ENCODE measurements at places on chromosomes 5 and 9.
A peak's percentile ranks its signal among the peaks of the same experiment; 100 is the strongest.

GRCh38 chr5:170597872-170598271 is 94.1 kb downstream of the KCNIP1 start:
- DNase-seq, result peak; percentile 63

DNA sequence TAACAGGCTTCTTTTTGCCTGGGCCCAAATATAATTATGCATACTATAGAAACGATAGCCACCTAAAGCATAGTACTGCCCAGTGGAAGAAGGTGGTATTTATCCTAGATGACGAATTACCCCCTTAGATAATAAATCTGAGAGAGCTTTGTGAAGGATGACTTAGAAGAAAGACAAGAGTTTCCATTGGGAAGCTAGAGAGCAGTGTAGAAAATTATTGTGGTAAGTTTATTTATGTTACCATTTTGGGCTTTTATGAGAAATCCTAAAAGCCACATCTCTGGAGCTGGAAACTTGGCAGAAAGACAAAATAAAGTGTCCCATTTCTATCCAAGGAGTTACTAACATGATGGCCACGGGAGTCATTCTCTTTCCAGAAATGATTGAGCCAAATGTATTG is 172.0 kb upstream of the SEMA6A start:
- no peak for DNase-seq

DNA sequence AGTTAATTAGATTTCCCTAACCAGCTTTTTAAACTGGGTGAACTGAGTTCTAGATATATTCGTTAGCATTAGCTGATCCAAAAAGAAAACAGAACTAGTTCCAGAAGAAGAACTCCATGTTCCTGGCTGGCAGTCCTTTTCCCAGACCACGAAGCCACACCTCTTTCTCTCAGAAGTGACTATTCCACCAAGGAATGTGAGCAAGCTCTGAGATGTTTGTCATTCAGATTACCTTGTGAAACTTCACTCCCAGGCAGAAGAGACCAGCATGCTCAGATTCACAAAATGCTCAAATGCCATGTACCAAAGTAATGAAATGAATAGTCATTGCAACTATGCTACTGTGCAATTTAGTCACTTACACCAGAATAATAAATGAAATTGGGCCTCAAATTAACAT is 4.4 kb upstream of the SSBP2 start:
- DNase-seq, result no peak

DNA sequence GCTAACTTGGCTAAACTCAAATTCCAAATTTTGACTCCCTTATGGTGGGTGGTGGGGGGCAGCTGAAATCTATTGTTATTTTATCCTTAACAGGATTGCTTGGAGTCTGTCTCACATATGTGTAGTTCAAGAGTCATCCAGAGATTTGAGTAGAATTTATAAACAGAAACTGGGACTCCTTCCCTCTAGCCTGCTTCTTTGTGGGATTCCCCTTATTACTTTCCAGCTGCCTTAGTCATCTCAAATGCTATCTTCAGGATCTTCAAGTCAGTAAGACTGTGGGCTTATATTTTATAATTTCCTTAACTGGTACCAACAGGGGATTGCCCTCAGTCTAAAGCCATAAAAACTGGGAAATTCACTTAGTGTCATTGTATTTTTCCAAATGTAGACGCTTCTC is 55.5 kb downstream of the NNT start:
- no peak for DNase-seq

DNA sequence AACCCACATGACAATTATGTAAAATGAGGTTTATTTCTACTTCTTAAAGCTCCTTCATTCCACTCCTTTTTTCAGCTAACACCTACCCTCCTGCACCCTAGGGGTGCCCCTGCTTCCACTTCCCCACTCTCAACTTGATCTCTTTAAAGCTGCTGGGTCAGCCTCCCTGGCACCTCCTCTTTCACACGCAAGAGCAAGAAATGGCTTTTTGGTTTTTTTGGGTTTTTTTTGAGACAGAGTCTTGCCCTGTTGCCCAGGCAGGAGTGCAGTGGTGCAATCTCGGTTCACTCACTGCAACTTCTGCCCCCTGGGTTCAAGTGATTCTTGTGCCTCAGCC is 64.4 kb downstream of the SUSD1 start:
- DNase-seq, result no peak

DNA sequence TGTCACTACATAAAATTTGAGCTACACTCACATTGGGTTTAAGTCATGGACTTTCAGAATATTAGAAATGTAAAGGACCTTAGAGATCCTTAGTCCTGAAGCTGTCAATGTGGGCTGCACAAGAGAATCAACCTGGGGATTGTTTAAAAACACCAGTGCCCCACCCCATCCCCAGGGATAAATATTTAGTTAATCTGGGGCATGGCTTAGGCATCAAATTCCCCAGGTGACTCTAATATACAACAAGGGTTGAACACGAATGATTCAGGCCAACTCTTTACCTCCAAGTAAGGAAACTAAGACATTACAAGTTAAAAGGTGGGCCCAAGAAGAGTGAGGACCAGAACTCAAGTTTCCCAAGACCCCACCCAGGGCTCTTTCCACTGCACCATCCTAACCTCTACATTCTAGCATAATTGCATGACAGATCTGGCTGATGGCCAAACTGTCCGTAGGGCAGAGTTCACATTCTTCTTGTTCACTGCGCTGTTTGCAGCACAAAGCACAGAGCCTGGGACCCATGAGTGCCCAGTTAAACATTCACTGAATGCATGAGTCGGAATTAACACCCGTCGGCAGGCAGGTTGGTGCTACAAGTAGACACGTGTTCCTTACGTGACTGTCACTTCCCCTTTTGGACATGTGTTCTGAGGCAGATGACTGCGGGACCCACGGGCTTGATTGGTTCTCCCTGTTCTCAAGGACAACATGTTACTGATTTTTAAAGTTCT is 25.2 kb downstream of the CYFIP2 start:
- no peak for DNase-seq

DNA sequence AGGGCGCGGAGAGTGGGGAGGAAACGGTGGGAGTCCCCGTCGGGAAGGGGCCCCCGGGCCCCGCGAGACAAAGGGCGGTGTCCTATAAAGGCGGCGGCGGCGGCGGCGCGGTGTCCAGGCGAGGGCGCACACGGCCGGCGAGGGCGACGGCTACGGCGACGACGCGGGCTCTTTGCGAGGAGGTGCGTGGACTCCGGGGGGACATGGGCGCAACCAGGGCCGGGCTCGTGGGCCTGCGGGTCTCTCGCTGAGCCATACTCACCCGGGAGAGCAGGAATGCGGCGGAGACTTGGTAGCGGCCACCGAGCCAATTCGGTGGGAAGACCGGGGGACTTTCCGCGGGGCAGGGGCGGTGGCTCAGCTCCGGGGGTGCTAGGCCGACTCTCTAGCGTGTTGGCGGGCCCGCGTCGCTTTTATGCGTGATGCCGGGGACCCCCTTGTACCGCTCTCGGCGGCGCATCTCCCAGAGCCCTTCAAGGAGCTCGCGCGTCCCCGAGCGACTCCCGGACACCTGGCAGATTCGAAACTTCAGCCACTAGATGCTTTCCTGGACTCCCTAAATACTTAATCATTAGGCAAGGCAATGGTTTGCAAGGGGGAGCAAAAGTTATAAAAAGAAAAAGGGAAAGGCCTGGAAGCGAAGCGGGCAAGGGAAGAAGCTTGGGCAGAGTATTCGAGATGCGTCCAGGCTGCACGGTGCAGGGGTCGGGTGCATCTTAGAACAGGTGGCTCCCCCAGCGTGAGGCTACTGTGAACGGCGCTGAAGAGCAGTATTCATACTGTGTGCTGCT is 5.9 kb upstream of the TAL2 start:
- peak; percentile 33 for DNase-seq

GRCh38 chr9:5263351-5264218 is 32.4 kb downstream of the INSL4 start:
- DNase-seq, result no peak

GRCh38 chr9:12185856-12186255 is 507.3 kb upstream of the TYRP1 start:
- DNase-seq, result no peak

DNA sequence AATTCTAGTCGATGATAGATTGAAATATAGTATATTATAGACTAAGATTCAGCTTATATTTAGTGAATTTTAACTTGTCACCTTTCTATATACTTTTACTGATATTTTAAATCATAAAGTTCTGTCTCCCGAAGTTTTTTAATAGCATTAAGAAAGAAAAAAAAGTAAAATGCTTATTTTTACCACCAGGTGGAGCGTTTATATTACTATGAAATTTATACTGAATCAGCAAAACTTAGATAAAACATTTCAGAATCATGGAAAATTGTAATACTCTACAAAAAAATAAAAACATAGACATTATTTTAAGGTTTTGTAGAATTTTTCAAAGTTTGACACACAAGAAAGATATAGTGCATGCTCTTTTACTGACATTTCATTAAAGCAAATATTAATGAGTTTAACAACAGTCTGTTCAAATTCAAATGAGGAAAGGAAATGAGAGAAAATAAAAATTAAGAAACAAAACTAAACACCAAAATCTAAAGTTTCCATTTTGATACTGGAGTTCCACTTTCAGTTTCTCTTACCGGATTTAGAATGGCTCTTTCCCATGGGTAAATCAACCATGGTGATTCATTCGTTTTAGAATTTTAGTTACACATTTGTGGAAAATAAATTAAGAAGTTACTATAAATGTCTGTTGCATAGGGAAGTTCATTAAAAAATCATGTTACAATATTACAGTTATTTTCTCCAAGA is 1035.3 kb downstream of the CDH12 start:
- no peak for DNase-seq

DNA sequence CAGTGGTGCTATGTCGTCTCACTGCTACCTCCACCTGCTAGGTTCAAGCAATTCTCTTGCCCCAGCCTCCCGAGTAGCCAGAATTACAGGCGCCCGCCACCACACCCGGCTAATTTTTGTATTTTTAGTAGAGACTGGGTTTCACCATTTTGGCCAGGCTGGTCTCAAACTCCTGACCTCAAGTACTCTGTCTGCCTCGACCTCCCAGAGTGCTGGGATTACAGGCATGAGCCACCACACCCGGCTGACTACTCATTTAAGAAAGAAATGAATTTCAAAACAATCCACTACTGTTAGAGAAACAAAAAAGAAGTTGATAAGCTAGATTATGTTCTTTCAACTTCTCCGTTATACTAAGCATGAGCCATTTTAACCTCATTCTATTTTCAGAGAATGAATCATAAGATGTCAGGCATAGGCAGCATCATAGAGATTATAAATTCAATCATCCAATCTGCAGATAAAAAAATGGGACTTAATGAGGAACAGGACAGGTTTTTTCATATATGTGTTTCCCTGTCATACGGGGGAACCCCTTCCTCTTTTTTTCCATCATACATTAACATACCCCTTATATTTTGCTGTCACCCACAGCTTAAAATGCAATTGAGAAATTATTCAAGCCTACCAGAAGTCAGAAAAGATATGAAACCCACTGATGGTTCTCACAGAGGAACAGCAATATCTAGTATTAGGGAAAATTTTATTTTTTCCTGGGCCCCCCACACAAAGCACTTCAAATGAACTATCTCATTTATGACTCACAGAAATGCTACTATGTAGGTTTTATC is 26.5 kb upstream of the ADRB2 start:
- no peak for DNase-seq

DNA sequence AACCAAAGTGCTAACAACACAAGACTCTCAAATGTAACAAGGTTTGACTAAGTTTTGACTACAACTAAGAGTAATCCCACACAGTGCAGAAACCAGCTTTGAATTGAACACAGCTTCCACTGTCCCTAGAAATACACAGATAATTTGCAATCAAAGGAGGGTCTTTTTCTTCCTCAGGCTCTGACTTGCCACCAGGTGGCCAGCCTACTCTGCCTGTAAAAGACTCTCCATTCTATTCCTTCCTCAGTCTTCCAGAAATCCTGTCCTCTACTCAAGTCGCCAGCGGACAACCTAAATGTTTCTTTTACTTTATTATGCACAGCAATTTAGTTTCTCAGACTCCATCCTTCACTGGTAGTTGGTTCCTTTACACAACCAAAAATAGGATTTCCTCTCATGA is 32.2 kb upstream of the MCTP1 start:
- no peak for DNase-seq

GRCh38 chr9:26264709-26265601 is 586.7 kb upstream of the TUSC1 start:
- DNase-seq, result no peak

DNA sequence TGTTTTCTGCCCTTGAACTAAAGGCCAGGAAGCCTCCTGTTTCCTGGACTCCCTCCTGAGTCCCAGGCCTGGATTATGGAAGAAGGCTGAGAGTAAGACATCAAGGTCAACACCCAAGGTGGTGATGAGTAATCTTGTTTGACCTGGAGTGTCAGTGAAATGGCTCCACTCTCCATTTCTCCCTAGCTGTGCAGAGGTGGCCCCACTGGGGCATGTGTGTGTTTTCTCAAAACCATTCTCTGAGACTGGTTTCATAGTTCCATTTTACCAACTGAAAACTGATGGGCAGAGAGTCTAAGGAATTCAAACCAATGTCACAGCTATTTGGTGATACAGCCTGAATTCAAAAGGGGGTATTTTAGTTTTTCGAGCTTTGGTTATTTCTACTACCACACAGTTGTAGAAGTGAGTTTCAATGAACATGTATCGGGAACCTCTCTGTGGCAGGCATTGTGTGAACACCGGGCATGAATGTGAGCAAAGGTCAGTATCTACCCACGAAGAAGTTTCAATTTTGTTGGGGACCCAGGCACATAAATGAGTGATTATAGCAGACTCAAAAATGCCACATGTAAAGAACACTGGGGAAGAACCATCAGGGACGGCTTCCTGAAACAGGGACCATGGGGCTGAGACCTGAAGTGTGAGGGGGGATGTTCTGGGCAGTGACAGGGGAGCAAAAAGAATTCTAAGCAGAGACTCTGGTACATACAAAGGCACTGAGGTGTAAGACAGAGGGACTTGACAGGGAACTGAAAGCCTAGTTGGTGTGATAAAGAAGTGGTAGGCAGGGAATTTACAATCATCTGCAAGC is 269.6 kb upstream of the KLF4 start:
- no peak for DNase-seq

- DNase-seq, result no peak
These were observed 128.6 kb downstream of the MAT2B start for GRCh38 chr5:163633926-163634460.

DNA sequence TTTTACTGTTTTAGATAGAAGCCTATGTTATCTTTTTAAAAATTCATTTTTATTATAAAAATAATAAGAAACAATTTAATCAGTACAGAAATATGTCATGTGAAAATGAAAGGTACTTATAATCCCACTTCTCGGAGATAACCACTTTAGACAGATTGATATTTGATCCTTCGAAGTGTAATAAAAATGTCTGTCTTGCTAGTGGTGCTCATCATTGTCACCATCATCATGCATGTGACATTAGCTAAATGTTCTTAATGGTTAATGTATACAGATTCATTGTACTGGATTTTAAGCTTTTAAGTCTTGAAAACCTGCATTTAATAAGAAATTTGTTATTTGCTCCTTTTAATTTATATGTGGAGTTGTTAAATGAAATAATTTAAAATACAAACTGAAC is 30.1 kb upstream of the FAM120AOS start:
- DNase-seq, result no peak

DNA sequence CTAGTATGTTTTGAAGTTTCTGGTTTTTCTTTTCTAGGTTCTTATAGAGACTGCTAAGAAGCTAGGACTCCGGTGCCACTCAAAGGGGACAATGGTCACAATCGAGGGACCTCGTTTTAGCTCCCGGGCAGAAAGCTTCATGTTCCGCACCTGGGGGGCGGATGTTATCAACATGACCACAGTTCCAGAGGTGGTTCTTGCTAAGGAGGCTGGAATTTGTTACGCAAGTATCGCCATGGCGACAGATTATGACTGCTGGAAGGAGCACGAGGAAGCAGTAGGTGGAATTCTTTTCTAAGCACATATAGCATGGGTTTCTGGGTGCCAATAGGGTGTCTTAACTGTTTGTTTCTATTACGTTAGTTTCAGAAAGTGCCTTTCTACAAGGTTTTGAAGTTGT is 52.2 kb downstream of the MTAP start:
- DNase-seq, result no peak
